ENCODE measurements at places on chromosomes 5 and 9.

GRCh38 chr5:35415309-35415708 lies 185.0 kb upstream of the PRLR start:
- no peak for DNase-seq

DNA sequence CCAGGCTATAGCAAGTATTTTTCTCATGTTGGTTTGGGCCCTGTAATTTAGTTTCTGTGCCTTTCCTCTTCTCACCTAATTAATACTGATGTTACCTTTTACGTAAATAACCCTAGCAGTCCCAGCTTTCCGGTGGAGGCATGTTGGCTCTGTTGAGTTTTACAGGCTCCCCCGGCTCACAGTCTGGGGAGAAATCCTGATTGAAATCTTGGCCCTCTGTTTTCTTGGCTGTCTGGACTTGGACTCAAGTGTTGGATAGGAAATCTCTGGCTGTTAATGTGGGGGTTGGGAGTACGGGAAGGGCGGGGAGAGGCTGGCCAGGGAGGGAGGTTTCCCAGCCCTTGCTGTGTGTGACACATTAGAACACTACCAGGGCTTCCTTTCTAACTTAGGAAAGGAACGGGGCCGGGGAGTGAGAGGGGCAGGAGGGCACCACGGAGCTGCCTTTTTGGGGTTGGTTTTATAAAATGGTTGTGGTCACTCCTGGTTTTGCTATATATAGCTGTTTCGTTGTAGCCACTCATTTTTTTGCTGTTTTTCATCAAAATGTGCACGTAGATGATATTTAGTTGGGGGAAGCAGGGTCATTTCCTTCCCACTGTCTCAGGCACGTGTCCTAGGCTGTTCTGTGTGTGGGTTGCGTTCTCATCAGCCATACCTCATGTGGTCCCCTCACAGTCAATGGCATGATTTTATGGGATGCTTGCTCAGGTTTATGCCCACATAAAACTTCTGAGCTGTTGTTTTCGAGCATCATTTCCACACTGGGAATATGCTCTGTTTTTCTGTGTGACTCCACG lies 11.0 kb downstream of the TRIO start:
- DNase-seq, result no peak

DNA sequence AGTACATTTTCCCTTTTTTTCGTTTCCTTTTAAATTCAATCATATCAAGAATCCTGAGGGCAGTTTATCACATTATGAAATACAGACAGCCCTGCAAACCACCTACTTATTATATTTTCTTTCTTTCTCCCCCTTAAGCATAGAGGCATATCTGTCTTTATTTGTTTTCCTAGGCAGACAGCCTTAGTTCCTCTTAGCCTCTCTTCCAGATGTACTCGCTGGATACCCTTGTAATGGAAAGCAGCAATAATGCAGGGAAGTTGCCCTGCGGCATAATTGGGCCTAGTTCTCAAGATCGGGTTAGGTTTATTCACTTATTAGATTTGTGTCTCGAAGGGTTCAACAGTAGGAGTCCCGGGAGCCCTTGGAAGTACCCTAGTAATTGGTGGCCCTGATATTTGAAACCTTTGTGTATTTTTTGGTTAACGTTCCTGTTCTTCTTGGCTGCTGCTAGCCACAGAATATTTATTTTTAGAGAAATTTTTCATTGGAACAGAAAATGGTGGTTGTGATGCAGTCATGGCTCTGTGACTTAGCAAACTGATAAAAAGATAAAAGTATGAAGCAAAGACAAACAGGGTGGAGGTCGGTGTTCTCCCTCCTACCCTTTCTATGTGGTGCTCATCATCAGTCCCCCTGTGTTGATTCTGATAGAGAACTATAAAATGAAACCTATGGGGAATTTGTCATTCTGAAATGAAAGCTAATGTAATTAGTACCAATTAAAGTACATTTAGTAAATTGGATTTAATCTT lies 6.4 kb downstream of the TLE4 start:
- no peak for DNase-seq

DNA sequence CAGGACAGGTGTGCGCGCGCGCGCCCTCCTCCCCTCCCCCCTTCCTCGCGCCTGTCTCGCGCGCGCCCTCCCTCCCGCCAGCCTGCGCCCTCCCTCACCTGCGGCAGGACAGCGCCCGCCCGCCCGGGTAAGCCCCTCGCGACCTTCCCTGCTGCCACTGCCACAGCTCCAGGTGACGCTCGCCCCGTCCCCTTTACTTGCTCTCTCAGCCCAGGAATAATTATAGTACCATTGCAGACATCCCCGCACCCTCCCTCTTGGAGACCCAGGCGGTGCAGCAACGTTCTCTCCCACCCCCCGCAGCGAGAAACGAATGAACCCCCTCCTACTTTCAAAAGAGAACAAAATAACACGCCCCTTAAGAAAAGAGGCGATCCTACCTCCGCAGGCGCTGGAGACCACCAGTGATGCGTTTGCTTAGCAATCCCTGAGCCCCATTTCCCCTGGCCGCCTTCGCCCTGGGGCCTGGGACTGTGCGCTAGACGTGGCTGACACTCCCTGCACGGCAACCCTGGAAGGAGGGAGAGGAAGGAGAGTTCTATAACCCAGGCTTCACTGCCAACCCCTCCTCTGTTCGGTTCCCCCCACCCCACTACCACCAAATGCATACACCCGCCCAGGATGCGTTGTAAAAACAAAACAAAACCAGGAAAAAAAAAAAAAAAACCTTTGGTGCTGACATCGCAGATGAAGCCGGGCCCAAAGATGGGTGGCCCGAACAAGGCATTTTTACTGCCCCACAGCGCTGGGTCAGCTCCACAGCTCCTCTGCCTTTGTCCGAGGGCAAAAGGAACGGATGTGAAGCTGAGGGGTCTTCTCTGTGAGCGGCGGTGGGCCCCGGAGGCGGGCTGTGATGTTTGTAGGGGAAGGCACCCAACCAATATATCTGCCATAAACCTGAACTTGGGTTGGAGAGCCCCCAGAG lies 5.6 kb upstream of the PURA start:
- DNase-seq, result peak; percentile 7

DNA sequence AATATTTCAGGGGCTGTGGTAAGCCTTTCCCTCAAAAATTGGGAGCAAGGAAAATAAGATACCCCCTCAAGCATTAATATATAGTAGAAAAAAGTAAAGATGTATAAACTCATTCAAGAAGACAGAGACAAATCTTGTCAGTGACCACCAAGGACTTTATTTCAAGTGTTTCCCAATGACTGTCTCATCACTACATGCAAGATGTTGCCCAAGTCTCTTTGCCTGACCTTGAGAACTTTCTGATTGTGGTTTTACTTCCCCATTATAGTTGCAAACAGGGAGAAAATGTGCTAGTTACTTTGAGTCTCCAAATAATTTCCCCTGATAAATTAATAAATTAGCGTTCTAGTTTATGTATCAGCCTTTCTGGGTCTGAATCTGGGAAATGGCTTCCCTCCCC lies 4.0 kb upstream of the SLC46A2 start:
- DNase-seq, result no peak

GRCh38 chr9:72564479-72565281 lies 43.3 kb downstream of the TMC1 start:
- no peak for DNase-seq

- no peak for DNase-seq
Observed at GRCh38 chr5:118616281-118616680, 372.1 kb downstream of the DTWD2 start.

GRCh38 chr9:129111528-129112151 lies 425 bp downstream of the PTPA start:
- no peak for DNase-seq

- no peak for DNase-seq
Observed at GRCh38 chr5:91132550-91132949, 250.6 kb downstream of the ARRDC3 start.

- no peak for DNase-seq
Observed at GRCh38 chr5:74631081-74631953, 9.2 kb downstream of the ENC1 start.

- DNase-seq, result no peak
Observed at GRCh38 chr9:115058684-115059315, 59.2 kb downstream of the TNC start.

DNA sequence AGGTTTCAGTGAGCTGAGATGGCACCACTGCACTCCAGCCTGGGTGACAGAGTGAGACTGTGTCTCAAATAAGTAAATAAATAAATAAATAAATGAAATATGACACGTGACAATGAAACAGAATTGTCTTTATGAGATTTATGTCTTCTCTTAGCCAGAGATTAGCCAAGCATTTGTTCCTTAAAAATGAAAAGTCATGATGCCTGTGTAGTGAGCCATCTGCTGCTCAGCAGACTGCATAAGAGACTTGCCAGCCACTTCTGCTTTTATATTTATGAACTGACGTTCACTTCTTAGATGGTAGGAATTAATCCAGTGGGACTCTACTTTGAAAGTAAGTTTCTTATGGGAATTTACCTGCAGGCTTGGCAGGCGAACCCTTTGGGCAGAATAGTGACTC lies 227.4 kb downstream of the NR3C1 start:
- DNase-seq, result no peak

DNA sequence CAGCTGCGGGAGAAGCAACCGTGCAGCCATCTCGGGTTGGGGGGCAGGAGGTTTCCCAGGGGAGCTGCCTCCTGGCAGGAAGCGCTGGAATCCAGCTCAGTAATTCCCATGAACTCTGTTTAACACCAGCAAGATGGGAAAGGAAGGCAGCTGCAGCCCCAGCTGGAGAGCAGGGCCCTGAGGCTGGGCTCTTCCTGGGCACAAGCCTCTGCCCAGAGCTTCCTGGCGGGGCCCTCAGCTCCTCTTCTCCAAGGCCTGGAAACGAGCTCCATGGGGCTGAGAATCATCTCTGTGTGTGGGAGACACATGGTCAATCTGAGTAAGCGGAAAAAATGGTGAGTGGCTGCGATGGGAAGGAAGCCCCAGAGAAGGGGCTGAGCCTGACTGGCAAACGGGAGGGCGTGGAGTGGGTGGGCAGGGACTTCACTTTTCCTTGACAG lies 6.3 kb downstream of the MRPL36 start:
- peak; percentile 32 for DNase-seq

DNA sequence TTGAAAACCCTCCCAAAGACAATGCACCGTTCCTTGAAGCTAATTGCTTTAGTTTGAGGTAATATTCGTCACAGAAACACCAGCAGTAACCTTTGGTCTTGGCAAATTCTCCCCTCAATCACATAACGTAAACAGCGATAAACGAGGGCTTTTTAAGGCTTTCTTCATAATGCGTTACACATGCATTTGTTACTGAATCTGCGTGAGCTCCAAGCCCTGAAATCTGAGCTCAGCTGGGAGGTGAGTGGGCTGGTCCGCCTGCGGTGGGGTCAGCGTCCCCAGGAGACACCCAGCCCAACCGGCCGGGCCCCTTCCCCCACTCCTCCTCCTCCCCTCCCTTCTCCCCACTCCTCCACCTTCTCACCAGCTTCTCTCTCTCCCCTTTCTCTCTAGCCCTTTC lies 91.1 kb downstream of the BARX1 start:
- DNase-seq, result no peak

GRCh38 chr9:129716091-129716490 lies 36.8 kb downstream of the PTGES start:
- no peak for DNase-seq

DNA sequence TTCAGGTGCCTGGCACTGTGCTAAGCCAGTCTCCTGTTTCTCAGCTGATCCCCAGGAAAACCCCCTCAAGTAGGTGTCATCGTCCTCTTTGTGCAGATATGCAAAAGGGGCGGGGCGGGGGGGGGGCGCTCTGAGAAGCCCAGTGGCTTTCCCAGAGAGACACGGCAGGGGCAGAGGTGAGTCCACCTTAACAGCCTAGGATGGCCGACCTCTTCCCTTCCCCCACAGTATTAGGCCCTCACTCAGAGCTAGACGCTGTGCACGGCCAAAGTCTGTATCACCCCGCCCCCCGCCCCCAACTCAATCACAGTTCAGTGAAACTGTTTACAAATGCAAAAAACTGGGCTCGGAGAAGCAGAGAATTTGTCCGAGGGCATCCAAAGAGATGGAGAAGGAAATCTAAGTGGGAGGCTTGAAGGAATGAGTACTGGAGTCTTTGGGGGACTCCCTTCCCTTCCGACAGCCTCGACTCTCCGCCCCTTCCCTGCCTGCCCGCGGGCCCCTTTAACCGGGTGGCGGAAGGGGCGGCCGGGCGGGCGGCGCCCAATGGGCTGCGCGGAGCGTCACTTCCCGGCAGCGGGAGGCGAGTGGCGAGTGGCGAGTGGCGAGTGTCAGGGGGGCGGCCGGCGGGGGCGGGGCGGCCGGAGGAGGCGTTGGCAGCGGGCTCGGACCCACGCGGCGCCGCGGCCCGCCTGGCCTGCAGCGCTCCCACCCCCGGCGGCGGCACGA lies at the start of gene ERGIC1:
ERGIC1 (plus strand) TSS at position 566 of the 729 bp plus-strand sequence; CDS start at position 729, 163 bp downstream.
- DNase-seq, result peak; percentile 64

DNA sequence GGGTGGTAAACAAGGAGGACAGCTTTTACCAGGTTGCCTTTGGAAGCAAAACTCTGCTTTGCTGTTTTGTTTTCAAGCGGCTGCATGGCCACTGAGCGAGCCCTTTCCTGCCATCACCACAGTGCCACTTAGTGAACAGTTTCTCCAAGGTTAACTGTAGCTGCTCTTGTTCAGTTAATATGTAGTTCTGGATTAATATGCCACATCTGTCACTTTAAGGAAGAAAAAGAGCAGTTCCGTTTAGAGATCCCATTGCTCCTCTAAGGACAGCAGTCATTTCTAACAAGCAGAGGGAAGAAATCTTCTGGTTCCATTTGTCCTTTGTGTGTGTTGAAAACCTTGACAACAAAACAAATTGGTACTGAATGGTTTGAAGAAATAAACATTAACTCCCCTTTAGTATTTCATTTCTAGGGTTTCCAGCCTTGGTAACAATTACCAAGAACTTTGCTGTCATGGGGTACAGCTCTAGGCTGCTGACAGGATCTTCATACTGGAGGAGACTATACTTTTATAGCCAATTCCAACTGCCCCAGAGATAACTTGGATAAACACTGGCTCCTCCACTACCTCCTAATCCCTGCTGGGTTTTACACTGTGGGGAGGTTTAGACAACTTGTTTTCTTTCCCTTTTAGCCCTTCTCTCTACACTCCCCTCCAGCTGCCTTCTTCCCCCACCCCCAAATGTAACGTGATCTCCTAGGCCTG lies 10.3 kb upstream of the ABL1 start:
- no peak for DNase-seq

- DNase-seq, result no peak
Observed at GRCh38 chr5:65913519-65913918, 12.9 kb upstream of the ERBIN start.

DNA sequence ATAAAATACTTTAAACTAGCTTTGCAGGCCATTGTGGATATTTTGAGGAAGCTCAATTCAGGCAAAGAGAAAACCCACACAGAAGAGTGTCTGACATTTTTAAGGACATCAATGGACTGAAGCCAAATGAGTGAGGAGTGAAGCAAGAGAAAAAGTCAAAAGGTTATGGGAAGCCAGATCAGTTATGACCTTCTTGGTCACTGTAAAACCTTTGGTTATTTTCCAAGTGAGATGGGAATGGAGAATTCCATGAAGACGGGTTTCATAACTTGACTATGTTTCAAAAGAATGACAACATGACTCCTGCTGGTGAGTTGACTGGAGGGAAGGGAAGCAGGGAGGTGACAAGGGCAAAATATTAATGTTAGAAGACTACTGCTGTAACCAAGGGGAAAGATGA lies 585.2 kb downstream of the EFNA5 start:
- no peak for DNase-seq

GRCh38 chr5:141960449-141961323 lies 2.7 kb upstream of the PCDH12 start:
- DNase-seq, result peak; percentile 87

GRCh38 chr5:139133282-139133681 lies 64.9 kb downstream of the SIL1 start:
- DNase-seq, result no peak

GRCh38 chr5:174692381-174692780 lies 32.0 kb upstream of the MSX2 start:
- no peak for DNase-seq

- no peak for DNase-seq
Observed at GRCh38 chr9:17433526-17433925, 145.3 kb upstream of the SH3GL2 start.

All from activated T-cell treated with anti-CD3 and anti-CD28 coated beads for 24 hours (primary cell).